Globus pallidus (tissue), 1 donor: ENCODE measurements at places on chromosomes 11 and 22.

DNA sequence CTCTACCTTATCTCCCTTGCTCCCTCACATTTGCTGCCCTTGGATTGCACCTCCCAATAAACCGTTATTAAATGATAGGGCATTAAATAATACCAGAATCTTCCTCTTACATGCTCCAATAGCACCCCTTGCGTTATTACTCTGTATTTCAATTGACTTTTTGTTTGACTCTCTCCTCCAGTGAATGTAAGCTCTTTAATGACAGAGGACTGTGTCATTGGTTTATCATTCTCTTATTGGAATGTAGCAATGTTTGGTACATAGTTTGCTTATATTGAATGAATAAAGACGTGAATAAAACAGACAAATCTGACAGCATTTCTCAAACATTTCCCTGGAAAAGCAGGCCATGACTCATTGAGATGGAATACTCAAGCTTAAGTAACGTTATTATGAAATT lies 8.7 kb upstream of the MPEG1 start:
- no peak for DNase-seq

DNA sequence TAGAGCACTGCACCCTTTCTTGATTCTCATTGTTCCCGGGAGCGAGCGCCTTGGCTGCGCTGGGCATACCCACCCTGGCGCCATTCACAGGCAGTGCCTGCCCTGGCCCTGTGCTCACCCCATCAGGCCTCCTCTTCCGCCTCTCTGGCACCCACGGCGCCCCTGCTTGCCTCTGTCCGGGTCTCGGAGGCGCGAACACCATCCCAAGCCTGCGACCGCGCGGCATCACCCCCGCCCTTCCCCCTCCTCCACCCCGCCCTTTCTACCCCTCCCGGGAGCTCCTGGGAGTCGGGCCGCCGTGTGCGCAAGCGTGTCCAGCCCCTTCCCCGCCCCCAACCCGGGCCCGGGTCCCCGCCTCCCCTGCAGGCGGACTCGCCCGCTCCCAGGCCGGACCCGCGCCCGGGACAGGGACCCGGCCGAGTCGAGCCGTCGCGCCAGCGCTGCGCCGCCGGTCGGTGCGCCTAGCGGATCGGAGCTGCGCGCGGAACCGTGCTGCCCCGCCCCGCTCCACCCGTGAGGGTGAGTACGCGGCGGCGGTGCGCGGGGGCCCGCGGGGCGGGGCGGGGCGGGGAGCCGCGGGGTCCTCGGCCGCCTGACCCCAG lies at the start of gene ST3GAL4:
Gene ST3GAL4, plus strand, starts transcription at position 363 of the 602 bp plus-strand sequence. CDS start 50,470 bp downstream, outside the sequence.
- peak; percentile 85 for DNase-seq

DNA sequence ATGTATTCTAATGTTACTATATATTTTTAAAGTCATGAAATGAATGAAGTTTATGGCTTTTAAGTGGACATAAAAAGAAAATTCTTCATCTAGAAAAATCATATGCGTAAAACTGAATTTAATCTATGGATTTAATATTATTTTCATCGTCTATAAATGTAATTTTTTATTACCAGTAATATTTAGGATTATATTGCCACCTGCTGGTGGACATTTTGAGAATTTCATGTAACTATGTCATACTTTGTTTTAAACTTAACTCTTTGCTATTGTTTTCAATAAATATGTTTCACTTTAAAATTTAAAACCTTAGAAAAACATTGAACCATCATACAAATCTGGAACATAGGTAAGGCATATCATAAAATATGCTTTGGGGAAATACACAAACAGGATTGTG lies 66.5 kb upstream of the CEP126 start:
- DNase-seq: no peak

DNA sequence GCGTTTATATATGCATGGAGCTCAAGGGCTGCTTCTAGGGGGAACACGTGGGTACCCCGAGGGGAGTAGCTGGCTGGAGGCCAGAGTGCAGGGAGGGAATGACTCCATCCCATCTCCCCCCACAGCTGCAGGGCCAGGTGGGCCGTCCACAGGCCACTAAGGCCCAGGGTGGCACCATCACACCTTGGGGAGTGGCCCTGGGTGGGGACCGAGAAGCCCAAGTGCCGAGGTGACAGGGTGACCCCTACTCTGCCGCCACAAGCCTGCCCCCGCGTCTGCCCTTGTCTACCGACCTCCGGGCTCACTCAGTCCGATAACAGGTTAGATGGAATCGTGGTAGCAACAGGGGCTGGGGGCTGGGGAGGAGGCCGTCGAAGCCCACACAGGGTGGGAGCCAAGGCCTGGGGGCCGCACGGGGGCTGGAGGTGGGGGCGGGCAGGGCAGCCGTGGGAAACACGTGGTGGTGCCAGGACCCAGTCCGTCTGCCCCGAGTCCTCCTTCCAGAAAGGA lies 125.7 kb downstream of the KCNQ1OT1 start:
- DNase-seq: no peak

GRCh38 chr11:9399466-9399865 lies 15.0 kb downstream of the IPO7 start:
- DNase-seq: no peak

- DNase-seq: peak; percentile 4
Measured at GRCh38 chr22:33126881-33127280, 68.7 kb upstream of the SYN3 start.

GRCh38 chr11:134246678-134247077 lies 6.5 kb downstream of the THYN1 start:
- no peak for DNase-seq

DNA sequence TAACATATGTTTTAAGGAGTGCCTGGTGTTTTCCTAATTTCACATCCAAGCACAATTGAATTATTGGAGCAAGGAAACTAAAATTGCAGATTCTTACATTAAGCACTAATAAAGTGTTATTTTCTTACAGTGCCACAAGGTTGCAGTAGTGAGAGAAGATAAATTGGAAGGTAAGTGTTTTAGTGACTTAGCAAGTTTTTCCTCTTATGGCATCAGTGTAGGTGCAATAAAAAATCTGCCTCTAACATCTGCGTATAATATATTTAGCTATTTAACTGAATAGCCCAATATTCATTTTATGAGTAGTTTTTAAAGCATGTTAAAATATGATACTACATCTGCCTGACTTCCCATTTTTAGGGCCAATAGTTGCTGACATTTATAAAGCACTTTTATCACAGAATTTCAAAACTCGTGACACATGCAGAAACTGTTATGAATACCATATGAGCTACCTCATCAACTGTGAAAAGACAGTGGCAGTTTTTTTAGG lies 19.0 kb downstream of the POLD3 start:
- peak; percentile 33 for DNase-seq

- no peak for DNase-seq
Measured at GRCh38 chr22:21573293-21573734, 5.8 kb downstream of the UBE2L3 start.

DNA sequence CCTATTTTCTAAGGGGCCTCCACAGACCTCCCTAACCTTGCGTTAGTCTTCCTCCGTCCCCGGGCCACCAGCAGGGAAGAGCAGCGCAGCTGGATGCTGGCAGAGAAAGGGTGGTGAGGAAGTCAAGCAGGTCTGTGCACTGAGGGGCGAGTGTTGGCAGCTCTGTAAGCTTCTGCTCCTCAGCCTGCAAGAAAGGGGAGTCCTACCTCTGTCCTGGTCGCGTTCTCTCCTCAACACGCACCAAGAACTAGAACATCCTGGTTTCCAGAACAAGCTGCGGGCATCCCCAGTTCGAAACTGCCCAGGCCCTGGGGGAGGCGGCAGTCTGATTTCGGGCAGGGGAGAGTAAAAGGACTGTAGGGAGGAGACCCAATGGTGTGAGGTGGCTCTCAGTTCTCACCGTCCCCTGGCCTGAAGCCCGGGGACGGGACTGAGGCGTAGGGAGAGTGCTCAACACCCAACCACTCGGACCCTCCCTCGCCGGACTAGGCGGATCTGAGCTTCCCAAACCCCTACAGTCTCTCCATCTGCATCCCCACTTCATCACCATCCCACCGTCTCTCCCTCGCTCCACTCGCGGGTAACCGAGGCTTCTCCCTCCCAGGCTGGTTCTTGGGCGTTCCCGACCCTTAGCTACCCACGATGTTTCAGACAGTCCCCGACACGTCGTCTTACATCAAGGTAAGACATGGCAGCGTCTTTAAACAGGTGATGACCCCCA lies 7.7 kb upstream of the FLI1 start:
- no peak for DNase-seq

DNA sequence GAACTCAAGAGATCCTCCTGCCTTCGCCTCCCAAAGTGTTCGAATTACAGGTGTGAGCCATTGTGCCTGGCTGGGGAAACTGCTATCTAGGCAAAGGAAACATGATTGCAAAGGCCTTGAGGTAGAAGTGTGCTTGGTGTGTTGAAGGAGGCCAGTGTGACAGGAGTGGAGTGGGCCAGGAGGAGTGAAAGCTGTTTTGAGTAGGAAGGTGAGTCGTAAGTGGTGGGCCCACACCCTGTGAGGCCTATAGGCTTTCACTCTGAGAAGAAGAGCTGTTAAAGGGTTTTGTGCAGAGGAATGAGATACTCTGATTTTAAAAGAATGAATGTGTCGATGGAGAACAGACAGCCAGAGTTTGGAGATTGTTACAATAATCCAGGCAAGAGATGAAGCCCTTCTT lies 43.4 kb downstream of the WEE1 start:
- DNase-seq: no peak

- DNase-seq: no peak
Measured at GRCh38 chr22:32920734-32921133, 119.2 kb downstream of the TIMP3 start.

DNA sequence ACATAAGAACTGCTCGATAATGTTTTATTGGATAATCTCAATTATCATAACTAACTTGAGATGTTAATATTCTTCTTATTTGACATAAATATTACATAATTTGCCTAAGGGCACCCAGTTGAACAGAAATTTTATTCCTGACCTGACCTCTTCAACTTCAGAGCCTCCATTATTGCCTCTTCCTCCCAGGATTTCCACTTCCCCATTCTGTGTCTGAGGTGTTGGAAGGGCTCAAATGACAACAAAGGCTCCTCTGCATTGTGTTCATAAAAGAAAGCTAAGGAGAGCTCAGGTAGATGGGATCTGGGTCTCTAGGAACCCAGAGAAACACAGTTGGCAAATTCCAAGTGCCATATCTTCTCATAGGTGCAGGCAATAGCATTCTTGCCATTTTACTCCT lies 61.2 kb upstream of the ARHGAP20 start:
- DNase-seq: no peak

- no peak for DNase-seq
Measured at GRCh38 chr11:94546886-94547285, 3.2 kb downstream of the FUT4 start.

DNA sequence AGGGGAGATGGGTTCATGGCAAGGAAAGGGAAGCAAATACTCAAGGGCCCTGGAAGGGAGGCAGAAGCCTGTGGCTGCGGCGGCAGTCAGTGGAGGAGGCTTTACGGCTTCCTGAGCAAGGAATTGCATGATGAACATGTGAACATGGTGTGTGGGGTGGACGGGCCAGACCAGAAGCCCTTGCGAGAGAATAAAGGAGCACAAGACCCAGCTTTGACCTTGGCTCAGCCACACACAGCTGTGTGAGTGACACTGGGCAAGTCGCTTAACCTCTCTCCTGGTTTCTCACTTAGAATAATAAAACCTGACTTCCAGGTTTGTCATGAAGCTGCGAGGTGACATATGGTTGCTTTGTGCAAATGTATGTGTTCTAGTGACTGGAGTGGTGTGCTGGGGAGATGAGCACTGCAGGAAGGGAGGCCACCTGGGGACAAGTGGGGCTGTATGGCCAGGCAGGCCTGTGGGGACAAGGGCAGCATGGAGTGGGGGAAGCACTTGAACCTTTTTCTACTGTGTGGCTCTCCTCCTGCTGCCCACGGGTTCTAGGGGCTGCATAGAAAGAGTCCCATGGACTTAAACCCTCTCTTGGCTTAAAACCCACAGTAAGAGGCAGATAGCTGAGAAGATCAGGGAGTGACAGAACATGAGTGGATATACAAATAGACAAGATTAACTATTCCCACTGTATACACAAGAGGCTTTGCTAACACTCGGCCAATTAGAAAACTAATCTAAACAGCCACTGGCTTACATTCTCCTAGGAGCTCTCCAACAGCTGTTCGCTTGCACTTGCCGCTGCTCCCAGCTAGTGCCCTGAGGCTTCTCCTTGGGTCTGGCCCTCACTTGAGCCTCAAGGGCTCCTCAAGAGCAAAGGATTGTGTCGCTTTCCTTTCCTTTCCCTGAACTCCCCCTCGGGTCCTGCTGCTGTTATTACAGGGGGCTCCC lies 67.3 kb upstream of the CDON start:
- DNase-seq: no peak

- DNase-seq: peak; percentile 12
Measured at GRCh38 chr11:35183326-35183925, 44.5 kb downstream of the CD44 start.

- DNase-seq: no peak
Measured at GRCh38 chr22:39294571-39295468, 24.6 kb downstream of the RPL3 start.

- no peak for DNase-seq
Measured at GRCh38 chr22:42945736-42946135, 69.2 kb downstream of the PACSIN2 start.

DNA sequence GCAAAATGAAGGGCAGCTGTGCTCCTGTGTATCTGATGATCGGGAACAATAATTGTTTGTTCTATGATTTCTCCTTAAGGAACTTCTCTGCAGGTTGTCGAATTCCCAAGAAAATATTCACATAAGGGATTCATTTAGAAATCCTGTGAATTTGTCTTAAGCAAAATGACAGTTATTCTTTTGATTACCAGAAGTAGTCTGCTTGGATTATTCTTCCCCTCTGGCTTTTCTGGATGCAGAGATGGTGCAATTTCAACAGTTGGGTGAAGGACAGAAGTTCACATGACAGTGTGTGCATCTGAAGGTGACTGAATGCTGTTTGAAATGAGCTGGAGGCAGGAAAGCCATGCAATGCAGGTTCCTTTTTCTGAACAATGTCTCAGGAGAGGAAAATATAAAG lies 137.2 kb upstream of the MTMR2 start:
- no peak for DNase-seq

DNA sequence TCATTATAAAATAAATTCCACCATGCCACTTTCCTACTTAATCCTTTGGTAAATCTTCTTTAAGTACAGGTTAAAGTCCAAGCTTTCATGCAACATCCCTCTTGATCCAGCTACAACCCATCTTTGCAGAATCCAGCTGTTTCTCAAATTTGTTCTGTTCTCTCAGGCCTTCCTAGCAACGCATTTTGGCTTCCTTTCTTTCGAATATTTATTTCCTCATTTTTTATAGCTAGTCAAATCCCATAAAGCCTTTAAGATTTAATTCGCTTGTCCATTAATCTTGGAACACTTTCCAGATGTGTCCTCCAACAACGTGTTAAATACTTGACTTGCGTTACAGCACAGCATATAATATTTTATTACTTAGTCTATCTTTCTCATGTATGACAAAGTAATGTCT lies 600.1 kb upstream of the CHORDC1 start:
- DNase-seq: no peak

DNA sequence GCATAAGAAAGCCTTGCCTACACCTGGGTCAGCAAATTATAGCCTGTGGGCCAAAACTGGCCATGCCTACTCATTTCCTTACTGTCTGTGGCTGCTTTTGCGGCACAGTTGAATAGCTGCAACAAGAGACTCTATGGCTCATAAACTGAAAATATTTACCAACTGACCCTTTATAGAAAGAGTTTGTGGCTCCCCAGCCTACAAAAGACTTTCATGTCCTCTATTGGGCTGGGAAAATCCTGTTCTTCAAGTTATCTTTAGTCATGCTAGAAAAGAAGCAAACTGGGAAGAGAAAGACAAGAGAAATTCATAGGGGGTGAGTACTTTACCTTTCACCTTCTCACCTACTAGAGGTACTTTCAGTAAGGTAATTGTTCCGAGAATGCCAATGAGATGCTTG lies 175.1 kb downstream of the SWAP70 start:
- no peak for DNase-seq

- DNase-seq: no peak
Measured at GRCh38 chr22:27111796-27112672, 454.6 kb downstream of the MIAT start.

- DNase-seq: peak; percentile 81
Measured at GRCh38 chr22:41197038-41197972, 7.8 kb upstream of the L3MBTL2 start.
